Stimulated activated CD8-positive, alpha-beta memory T cell treated with anti-CD3 and anti-CD28 coated beads, Interleukin-4, amount 100 ng/mL, for 1 hour (primary cell): ENCODE measurements at places on chromosomes 6 and 20.

DNA sequence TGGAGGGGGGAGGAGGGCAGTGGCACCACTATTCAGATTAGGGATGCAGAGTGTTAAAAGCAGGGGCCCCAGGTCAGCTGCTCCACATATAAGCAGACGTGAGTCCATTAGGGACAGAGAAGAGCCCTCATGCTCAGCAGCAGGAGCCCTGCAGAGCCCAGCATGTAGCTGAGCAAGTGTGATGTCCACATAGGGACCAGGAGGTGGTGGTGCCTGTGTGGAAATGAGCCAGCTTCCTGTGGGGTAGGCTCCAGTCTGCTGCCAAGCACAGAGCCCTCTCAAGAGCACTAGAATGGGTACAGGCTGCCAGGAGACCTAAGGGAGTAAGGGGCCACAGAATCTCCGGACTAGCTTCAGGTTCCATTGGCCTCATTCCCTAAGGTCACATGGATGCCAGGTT lies 57.9 kb upstream of the MLN start:
- no peak for DNase-seq

GRCh38 chr6:2665146-2666070 lies 85.3 kb downstream of the MYLK4 start:
- DNase-seq: no peak

GRCh38 chr6:30747902-30748769 lies 3.8 kb upstream of the IER3 start:
- DNase-seq: no peak

DNA sequence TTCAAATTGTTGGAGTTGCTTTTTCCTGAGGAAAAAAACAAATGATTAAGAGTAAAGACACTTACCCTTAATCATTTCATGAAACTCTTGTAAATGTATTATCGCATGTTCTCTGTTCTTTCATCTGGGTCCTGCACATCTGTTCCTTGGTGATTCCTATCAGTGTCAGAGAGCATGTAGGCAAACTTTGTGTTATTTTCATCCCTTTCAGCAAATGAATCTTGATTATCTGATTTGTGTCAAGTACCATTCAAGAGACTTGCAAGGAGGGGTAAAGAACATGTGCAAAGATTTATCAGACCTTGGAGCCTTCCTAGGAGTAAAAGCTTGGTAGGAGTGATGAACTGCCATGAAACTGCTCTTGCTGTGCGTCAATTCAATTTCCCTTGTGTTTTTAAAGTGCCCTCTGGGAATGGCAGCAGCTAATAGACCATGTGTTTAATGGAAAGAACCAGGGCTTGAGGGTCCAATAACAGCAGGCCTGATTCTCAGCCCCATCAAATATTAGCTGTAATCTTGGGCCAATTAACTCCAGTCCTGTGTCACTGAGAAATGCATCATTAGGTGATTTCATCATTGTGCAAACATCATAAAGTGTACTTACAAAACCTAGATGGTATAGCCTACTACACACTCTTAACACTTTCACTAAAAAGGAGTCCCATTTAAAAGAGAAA lies 118.9 kb upstream of the CEP85L start:
- no peak for DNase-seq

- no peak for DNase-seq
Observed at GRCh38 chr6:150354754-150355571, 13.8 kb upstream of the IYD start.

GRCh38 chr6:145096846-145097245 lies 638.5 kb downstream of the EPM2A start:
- no peak for DNase-seq

GRCh38 chr20:5652626-5653553 lies 97.3 kb upstream of the SHLD1 start:
- no peak for DNase-seq

DNA sequence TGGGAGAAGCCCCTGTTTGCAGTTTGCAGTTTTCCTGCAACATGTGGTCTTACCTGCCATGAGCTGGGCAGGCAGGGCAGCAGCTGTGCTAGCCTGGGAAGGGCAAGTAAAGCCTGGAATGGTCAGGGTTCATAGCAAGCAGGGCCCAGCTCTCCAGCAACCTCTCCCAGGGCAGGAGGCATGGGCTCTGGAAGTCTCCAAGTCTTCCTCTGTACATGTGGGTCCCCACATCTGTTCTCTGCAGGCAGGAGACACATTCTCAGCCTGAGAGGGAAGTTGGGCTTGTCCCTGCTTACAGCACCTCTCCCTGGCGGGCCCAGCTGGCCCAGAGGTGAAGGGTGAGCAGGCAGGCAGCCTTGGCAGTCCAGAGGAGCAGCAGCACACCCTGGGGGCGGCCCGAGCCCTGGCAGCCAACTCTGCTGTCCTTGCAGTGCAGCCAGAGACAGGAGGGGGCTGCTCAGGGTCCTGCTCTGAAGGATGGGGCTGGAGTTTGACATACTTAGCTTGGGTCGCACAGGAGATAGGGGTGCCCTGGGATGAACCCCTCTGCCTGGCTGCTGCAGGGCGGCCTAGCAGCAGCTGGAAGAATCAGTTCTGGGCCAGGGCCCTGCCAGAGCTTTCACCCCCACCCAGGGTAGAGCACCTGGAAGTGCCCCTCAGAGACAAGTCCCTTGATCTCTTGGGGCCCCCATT lies 176.0 kb downstream of the MRPL14 start:
- DNase-seq: no peak

DNA sequence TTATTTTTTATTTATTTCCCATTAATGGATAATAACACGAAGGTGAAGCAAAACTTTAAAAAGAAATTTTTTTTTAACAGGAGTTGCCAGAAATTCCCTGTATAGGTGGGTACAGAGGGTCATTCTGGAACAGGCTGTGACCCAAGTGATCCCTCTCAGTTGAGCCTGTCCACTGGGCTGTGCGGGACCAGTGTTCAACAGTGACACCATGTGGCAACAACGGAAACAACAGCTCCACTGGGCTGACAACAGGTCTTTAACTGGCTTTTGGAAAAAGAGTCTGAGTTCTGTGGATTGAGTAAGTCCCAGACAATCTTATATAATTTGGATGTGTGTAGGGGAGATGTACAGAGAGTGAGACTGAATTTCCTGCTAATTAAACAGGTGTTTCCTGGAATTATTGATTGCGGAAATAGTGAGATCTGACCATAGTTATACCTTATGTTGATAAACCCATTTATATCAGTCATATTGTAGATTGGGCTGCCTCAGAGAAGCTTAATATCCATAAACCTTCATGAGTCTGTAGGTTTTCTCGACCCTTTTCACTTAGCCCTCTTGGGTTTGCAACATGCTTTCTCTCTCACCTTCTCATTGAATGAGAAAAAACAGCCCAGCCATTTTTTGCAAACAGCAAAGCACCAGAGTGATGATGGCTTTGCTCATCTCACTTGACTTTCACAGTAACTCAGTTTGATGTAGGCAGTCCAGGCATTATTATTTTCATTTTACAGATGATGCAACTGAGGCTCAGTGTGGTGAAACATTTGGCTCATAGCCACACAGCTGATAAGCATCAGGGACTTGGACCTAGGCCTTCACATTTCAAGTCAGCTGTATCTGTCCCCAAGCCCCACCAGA lies 17.5 kb downstream of the KIAA1755 start:
- DNase-seq: no peak

DNA sequence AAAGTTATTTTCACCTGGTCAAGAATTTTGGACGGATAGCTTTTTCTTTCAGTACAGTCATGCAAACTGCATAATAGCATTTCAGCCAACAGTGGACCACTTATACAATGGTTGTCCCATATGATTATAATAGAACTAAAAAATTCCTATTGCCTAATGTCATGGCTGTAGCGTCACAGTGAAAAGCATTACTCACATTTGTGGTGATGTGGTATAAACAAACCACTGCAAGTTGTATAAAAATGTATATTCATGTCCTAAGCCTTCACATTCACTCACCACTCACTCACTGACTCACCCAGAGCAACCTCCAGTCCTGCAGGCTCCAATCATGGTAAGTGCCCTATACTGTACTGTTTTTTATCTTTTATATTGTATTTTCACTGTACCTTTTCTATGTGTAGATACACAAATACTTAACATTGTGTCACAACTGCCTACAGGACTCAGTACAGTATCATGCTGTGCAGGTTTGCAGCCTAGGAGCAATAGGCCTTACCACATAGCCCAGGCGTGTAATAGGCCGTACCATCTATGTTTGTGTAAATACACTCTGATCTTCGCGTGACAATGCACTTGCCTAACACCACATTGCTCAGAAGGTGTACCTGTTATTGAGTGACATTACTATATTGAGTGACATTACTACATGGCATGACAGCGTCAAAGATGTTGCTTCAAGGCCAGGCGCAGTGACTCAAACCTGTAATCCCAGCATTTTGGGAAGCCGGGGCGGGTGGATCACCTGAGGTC lies 17.9 kb downstream of the ABHD12 start:
- no peak for DNase-seq

DNA sequence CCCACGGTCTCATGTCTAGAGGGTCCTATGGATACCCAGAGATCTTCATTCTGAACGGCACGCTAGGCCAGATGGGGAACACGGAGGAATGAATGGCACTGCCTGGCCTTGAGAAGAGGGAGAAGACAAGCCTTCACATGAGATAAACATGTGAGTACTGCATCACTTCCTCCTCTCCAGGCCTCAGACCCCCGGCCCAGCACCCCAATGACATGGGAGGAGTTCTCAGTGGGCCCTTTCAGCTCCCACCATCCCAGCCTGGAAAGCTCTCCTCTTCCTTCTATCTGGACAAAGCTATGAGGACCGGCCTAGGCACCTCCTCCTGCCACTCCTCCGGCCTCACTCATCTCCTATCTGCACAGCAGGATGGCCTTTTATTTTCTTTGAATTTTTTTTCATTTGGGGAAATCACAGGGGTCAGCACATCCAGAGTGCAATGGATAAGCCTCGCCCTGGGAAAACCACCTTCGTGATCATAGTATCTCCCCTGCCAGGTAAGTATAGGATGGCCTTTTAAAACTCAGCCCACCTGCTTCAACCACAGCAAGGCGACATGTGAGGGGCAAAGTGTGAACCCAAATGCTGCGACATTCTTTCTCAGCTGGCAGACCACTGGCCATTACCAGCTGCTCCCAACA lies 39.2 kb upstream of the CDKN1A start:
- DNase-seq: no peak

GRCh38 chr6:45795678-45796077 lies 220.0 kb downstream of the CLIC5 start:
- no peak for DNase-seq

DNA sequence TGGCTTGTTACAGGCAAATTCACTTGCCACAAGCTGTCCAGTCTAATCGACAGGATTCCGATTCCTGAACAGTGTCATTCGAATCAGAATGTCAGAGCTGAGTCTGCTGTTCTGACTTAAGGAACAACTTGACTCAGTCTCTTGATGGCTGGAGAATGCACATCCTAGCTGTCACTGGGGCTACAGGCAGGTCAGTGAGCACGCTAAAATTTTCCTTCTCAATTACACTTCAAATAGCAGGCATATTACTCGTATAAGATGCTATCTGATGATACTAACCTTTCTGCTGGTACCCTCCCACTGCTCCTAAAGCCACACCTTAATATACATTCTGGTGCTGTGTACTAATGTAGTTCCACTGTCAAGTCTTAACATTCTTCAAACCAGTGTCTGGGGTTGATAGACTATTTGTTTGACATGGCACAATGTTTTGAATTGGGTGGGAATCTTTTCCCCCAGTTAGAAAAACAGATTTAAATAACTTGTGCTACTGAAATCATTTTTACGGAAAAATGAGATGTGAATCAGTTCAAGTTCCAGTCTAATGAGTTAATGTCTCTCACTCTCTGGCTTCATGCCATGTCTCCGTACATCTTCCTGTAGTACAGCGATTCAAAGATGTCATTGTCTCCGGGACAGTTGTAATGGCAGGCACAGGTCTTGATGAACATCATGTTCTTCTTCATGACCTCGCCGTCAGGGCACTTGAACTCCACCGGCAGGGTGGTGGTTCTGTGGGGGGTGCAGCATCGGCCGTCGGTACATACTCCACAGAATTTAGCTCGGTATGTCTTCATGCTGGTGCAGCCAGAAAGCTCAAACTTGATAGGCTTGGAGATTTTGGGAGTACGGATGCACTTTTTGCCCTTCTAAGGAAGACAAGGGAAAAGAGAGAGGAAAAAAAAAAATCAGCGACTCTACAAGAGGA lies 2.2 kb downstream of the CCN2 start:
- DNase-seq: no peak

GRCh38 chr6:157570752-157571151 lies 189.8 kb downstream of the ZDHHC14 start:
- DNase-seq: no peak

DNA sequence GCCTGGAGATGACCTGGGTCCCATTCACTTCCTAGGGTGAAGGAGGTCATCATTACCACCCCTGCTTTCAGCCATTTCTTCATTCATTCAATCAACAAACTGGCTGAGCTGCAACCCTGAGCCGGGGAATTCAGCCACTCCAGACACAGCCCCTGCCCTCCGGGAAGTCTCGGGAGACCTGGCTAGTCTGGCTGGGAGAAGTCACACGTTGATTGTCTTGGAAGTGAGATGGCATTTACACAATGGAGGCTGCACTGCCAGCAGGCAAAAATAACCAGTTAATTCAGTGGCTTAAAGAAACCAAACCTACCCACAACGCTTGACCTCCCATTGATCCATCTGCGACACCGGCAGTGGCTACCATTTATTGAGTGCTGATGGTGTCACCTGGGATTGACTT lies 2.0 kb upstream of the PMEPA1 start:
- DNase-seq: no peak

DNA sequence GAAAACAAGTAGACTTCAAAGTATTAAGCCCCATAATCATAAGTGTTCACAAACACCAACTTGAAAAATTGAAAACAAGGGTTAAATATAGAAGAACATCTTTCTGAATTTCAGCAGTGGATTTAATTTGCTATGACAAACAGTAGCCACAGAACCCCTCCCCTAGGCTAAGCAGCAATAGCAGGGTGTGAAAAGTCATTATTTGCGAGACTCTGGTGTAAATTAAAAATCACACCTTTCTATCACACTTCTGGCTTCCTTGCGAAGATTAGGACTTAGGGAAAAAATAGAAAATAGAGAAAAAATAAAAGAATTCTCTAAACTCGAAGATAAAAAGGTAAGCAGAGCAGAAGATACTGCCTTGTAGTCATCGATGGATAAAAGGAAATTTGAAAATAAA lies 6.1 kb downstream of the SAMD3 start:
- no peak for DNase-seq

DNA sequence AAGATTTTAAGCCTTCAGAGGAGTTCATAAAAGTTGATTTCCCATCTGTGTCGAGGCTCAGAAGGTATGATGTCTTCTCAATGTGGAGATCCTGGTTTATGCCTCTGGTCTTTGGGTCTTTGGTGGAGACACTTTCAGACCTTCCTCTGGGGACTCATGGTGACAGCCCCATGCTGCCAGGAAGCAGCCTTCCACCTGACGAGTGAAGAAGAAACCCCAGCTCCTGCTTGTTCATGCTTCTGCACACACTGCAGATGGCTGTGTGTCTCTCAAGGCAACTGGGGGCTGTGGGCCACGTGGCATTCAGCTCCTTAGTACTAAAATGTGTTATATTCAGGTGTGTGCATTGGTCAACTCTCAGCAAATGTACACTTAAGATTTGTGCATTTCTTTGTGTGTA lies 4.9 kb upstream of the SCP2D1 start:
- DNase-seq: no peak
